ENCODE measurements at places on chromosomes 1 and 21.

DNA sequence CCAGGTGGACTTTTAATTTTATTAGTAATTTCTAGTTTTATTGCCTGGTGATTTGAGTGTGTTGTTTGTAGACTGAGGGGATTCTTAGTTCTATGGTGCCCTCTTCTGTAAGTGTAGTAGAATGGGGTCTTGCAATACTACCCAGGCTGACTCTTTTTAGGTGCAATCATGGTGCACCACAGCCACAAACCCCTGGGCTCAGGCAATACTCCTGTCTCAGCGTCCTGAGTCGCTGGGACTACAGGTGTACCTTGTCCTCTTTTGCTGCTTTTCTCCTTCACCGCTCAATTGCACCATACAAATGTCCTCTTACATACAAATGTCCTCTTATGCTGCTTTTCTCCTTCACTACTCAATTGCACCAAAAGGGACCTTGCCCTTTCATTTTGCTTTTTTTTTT, 43.1 kb downstream of the SCP2 start:
- no peak for DNase-seq

DNA sequence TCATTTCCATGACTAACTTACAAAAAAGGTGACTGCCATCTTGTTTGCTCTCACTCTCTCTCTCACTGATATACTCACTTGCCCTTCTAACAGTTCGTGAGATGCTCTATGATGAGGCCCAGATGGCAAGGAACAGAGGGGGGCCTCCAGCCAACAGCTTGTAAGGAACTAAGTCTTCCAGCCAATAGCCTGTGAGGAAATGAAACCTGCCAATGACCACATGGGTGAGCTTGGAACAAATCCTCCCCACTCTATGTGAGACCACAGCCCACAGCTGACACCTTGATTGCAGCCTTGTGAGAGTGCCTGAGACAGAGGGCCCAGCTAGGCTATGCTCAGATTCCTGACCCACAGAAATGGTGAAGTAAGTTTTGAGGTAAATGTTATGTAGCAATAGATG, 153.7 kb downstream of the HHIPL2 start:
- no peak for DNase-seq

- DNase-seq, result no peak
Observed at GRCh38 chr1:56200442-56200841, 378.9 kb downstream of the PLPP3 start.

- no peak for DNase-seq
Observed at GRCh38 chr1:198519639-198520501, 20.6 kb downstream of the ATP6V1G3 start.

DNA sequence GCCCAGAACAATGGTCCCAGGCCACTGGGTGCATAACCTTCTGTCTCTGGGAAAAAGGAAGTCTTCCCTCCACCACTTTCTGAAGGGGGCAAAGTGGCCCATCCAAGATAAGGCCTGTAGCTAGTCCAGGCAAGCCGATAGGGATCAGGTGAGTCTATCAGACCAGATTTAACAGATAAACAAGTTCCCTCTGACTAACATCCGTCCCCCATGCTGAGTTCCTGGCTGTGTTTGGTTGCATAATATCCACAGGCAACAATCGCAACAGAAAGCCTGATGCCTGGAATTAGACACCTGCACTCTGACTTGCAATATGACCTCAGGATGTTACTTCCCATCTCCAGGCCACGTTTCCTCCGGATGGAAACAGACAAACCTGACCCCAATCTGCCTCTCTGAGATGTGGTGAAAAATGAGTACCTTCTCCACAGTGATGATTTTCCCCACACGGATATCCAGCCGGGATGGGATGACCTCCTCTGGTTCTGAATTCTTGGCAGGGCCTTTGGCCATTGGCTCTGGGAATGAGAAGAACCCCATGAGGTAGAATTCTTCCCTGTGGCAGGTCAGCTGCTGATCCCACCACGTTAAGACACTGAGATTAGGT, 36.4 kb downstream of the YARS1 start:
- no peak for DNase-seq

Measured in activated T-helper 1 cell treated with Interleukin-2 at 50 U/mL for 16 hours (primary cell).